RPMI8226 (cell line): ENCODE measurements at places on chromosomes 6 and 20.
A peak's percentile ranks its signal among the peaks of the same experiment; 100 is the strongest.

- no peak for DNase-seq
These were observed 112.3 kb upstream of the PRSS16 start for GRCh38 chr6:27135087-27135657.

DNA sequence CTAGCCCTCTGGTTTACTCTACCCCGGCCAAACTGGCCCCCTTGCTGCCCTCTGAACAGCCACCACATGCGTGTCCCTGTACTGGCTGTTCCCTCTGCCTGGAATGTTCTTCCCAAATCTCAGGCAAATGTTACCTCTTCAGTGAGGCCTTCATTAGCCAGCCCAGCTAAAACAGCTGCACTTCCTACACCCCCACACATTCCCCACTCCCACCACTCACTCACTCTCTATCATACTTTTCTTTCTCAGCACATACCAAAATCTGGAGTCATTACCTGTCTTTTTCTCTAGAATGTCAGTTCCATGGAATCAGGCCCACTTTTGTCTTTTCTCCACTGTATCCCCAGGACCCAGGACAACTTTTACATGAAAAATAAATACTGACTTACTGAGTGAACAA is 401.2 kb upstream of the SULF2 start:
- no peak for DNase-seq

DNA sequence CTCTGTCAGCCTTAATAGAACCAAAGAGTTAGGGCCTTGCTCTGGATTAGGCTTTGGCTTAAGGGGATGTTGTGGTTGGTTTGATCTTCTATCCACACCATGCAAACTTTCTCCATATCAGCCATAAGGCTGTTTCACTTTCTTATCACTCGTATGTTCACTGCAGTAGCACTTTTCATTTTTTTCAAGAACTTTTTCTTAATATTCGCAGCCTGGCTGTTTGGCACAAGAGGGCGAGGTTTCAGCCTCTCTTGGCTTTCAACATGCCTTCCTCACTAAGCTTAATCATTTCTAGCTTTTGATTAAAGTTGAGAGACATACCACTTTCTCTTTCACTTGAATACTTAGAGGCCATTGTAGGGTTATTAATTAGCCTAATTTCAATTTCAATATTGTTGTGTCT is 193.1 kb downstream of the NRN1 start:
- no peak for DNase-seq

- DNase-seq: no peak
These were observed 68.5 kb downstream of the LYRM4 start for GRCh38 chr6:5192135-5192794.

DNA sequence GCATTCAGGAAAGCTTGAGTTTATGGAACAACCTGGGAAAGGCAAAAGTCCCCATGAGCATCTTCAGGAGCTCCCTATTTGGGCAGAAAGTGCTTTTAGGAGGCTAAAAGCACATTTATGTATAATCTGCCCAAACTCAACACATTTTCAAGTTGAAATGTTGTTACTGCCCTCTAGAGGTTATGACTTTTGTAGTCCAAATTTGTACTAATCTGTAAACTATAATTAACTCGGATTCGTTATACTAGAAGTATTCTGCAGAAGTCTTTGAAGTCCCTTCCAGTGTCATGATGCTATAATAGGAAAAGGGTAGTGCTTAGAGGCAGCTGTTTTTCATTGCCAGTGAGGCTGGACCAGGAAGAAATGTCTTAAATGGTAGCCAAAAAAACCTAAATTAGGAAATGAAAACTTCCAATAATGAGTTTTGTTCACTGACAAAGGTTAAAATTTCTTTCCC is 44.8 kb upstream of the EMILIN3 start:
- peak; percentile 23 for DNase-seq

DNA sequence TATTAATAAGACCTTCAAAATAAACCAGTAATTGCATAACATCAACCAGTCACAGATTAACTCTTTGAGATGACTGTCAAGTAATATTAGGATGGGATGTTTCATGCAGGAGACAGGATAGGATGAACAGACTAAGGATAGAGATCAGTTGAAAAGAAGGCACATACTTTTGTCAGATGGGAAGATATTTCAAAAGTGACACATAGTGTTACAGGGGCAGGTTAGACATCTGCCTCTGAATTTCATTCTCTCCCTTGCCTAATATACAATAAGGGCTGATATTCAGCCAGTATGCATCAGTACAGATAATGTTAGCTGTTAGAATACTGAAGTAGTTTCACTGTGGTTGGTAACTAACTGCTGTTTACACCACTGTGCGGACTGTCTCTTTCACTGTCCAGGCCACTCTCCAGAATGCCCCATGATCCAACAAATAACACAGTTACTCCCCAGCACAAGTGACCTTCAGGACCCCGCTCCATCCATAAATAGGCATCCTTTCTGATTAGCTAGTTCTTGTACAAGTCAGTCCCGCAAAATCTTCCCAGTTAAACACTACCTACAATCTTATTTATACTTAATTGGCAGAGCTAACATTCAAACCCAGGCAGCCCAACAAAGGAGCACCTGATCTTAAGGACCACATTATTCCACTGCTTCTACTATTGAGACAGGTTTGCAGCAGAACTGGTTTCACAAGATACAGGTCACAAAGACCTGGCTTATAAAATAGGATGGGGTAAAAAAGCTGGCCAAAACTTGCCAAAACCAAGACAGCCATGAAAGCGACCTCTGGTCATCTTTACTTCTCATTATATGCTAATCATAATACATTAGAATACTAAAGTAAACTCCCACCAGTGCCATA is 21.9 kb upstream of the PLN start:
- no peak for DNase-seq

DNA sequence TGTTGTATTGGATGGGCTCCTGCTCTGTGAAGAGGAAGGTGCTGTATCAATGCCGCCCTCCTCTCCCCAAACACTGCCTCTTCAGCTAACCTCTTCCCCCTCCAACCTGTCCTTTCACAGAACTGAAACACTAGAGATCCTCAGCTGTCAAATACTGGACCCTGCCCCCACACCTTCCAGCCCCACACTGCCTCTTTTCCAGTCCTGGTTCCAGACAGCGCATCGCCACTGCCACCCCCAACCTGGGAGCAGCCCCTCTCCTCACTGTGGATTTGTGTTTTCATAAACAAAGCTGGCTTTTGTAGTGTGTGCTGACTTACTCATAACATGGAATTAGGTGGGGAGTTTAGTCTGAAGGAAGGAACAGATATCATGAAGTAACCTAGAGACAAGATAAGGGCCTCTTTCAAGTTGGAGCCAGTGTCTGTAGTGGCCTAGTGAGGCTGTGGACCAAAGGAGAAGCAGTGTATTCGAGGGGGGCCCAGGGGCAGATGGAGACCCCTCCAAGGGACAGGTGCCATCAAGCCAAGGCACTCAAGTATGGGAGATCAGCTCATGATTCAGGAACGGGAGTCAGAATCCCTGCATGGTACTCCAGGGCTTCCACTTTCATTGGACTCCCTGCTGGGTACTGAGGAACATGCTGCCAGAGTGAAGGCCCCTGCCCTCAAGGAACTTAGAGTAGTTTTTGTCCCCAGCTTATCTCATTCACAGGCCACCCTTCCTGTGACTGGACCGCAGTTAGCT is 2.1 kb downstream of the SCUBE3 start:
- DNase-seq: no peak
